Stimulated activated CD4-positive, alpha-beta T cell treated with anti-CD3 and anti-CD28 coated beads, Interleukin-12 subunit alpha, Interleukin-12 subunit beta, amount 100 ng/mL, for 48 hours (primary cell): ENCODE measurements at places on chromosomes 3 and 15.

- DNase-seq = no peak
Measured at GRCh38 chr15:98549003-98549402, 99.3 kb upstream of the IGF1R start.

GRCh38 chr15:69548395-69549180 lies 96.0 kb downstream of the RPLP1 start:
- no peak for DNase-seq

- no peak for DNase-seq
Measured at GRCh38 chr3:135500034-135500433, 465.5 kb upstream of the PPP2R3A start.

DNA sequence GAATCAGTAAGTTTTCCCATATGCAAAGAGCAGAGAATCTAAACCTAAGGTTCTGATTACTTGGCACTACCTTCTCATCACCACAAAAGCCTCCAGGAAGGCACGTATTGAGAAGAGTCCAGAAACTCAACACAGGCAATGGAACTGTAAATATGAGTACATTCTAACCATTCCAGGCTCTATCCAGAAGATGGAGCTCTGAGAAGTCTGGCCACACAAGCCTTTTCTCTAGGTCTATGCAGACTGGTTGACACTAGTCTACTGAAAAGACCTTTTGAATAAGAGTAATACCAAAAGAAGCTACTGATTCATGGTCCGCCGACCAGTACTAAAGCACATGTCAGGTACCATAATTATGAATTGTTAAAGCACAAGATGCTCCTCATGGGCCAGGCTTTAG lies 12.2 kb upstream of the NCKIPSD start:
- DNase-seq = no peak

DNA sequence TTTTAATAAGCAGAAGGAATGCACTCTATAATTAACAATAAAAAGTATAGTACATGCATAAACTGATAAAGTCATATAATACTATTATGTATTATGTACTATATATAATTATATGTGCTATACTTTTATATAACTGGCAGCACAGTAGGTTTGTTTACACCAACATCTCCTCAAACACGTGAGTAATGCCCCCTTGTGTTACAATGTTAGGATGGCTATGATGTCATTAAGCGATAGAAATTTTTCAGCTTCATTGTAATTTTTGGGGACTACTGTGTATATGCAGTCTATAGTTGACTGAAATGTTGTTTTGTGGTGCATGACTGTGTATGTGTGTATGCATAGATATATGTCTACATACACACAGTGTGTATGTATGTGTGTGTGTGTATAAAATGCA lies 100.6 kb downstream of the SLMAP start:
- DNase-seq = no peak
